HuH-7 (cell line): ENCODE measurements at places on chromosomes 7 and 10.

- no peak for DNase-seq
Observed at GRCh38 chr7:50960621-50961310, 178.1 kb upstream of the GRB10 start.

GRCh38 chr7:77702968-77703472, 6.8 kb downstream of the RSBN1L start:
- no peak for DNase-seq

DNA sequence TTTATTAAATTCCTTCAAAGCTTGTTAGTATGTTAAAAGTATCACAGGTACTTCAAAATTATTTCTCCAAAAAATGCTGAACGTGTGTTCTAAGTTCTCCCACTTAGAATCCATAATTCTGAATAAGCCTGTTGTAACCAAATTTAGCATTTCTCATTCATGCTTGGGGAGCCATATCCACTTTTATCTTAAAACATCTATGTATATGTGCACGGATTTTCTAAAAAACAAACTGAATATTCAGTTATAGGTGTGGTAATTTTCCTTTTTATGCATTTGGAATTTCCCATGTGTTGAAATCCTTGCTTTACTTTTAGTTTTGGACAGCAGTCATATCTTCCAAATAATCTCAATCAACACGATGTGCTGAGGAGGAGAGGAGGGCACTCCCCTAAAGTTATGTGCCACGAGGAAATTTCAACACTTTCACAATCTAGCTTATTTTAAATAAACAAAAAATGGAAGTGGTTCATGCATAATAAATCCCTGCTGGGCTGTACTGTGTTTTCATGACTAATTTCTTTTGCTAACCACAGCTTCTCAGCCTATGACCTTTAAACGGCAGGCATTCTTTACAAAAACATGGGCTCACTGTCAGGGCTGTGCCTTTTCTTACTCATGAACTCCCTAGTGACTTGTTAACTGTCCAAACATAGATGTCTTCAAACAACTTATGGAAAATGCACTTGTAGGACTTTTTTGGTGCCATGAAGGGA, 380.3 kb upstream of the SEMA3C start:
- peak; percentile 14 for DNase-seq

DNA sequence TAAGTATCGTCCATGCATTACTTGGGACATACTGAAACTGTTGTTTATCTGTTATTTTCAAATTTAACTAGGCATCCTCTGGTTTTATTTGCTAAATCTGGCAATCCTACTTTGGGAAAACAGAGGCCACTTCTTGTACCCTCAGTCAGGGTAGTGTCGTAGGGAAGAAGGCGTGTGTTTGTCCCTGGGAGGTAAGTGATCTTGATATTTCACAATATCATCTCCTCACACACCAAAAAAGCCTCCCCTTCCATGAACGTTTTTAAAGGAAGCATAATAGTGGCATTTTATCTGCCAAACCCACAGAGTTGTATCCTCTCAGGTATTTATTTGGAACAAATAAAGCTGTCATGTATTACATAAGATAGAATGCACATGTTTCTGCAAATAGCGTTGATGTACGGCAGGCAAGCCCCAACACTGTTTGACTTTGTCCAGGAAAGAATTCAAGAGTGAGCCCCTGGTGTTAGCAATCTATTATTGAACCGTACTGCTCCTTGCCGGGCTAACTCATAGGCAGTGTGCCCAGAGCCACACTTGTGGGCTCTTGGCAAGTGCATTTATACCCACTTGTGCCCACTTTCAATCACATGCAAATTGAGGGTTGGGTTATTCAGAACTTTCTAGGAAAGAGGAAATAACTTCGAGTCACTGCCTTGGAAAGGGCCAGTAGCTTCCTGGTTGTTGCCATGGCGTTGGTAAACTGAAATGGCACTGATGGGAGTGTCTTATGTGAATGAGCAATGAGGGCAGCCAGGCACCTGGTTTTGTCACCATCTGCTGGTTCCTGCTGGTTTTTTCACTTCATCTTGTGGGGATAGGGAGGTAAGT, 266.0 kb downstream of the USP6NL start:
- DNase-seq = no peak
